ENCODE measurements at places on chromosomes 5 and 9. TPM values are rescaled to one million over a fixed set of nuclear protein-coding genes. Genes with fewer than 3 reads are reported as not detected.

Gene CCDC171
- 5.1 TPM for total RNA-seq

Gene NEUROG1
- not detected for total RNA-seq

Gene SPINK7
- total RNA-seq, result not detected

DNA sequence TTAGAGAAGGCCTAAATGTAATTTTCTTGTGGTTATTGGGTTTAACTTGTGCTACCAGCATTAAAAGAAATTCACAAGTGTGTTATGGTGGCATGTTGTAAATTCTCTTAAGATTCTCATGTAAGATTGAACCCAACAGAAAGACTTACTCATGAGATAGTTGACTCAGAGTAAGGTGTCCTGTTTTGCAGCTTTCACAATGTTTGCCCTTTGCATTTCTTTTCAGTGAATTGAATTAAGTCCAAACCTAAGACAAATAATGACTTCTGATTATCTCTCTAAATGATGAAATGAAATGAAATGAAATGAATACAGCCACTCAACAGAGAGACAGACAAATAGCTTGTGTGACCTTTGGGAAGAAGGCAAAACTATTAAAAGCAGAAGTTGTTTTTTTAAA lies 1696.9 kb upstream of the WWC1 start:
- no peak overlapping the region for H3K4me3 ChIP-seq
- peaks cover 6% of the 10 kb centered on the region for H3K4me1 ChIP-seq
- DNase-seq, result no peak
- H3K36me3 ChIP-seq, result no peaks in the 10 kb centered on the region
- no peaks in the 10 kb centered on the region for H3K27me3 ChIP-seq

DNA sequence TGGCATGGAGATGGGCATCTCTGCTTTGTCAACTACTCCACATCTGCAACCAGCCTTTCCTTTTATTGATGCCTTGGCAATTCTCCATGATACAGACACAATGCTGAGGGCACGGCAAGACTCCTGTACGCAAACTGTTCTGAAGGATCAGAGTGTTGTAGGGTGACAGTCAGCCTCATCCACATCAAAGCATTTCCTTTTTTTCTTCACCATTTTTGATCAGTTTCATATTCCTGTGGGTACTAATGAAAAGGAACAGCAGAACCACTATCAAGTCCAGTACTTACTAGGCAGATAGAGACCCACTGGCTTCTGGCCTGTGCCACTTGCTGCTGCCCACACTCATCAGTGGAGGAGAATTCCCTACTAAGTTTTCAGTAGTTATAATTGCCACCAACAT lies 181.6 kb downstream of the PALM2AKAP2 start:
- H3K4me1 ChIP-seq, result no peaks in the 10 kb centered on the region
- no peak overlapping the region for H3K27ac ChIP-seq
- no peak for DNase-seq
- no peak overlapping the region for H3K4me3 ChIP-seq
- no peaks in the 10 kb centered on the region for H3K36me3 ChIP-seq
- peaks cover 27% of the 10 kb centered on the region for H3K27me3 ChIP-seq

DNA sequence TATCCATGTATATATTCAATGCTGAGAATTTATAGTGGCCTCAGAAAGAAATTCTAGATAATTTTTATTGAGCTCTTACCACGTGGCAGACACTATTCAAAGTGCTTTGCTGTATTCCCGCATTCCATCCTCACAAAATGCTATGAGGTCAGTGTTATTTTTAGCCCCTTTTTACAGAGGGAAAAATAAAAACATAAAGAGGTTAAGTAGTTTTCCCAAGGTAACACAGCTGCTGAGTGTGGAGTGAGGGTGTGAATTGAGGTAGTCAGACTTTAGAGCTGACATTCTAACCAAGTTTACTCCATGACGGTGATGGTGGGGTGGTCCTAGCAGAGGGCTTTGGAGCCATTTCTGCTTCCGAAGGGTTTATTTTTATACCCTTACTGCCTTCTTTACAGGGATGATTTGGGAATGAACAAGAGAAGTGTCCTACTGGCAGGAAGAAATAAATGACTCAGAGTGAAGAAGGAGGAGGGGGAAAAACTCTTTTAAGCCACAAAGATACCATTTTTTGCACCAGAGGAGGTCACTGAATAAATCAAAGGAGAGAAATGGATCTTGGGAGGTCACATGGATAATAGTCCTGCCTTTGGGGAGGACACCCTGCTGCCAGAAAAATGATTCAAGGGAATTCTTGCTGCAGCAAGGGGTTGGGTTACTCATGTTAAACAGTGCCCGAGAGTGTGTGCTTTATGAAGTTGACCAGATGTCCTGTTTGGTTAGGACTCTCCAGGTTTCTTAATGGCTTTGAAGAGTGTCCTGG lies 76.1 kb downstream of the HMHB1 start:
- peaks cover 48% of the 10 kb centered on the region for H3K27me3 ChIP-seq
- no peak for DNase-seq
- H3K4me1 ChIP-seq, result peaks cover 15% of the 10 kb centered on the region

DNA sequence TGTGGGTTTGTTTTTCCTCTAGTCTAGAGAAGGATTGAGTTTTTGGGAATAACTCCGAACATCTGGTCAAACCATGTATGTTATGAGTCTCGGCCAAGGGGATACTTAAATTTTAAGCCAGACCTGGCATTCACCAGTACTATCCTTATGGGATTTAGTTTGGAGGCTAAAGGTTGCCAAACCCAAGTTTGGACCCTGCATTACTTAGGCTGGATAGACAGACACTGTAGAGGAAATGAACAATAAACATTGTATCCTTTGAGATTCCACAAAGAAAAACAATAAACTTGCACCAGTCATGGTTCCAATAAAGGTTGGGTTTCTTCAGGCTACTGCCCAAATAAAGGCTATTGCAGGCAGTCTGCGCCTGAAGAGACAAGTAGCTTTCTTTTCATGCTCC lies 296.7 kb upstream of the MEF2C start:
- H3K36me3 ChIP-seq, result no peaks in the 10 kb centered on the region
- H3K27ac ChIP-seq, result no peak overlapping the region
- H3K4me3 ChIP-seq, result no peak overlapping the region
- no peaks in the 10 kb centered on the region for H3K4me1 ChIP-seq
- H3K27me3 ChIP-seq, result no peaks in the 10 kb centered on the region
- no peak for DNase-seq

- DNase-seq, result no peak
- no peak overlapping the region for H3K4me3 ChIP-seq
- no peaks in the 10 kb centered on the region for H3K4me1 ChIP-seq
- H3K27me3 ChIP-seq, result peaks cover 8% of the 10 kb centered on the region
- no peak overlapping the region for H3K27ac ChIP-seq
Measured at GRCh38 chr9:37382982-37383357, 39.5 kb upstream of the GRHPR start.

GRCh38 chr5:159827861-159828260 lies 88.4 kb upstream of the ADRA1B start:
- H3K36me3 ChIP-seq, result no peaks in the 10 kb centered on the region
- H3K27me3 ChIP-seq, result no peaks in the 10 kb centered on the region
- no peak overlapping the region for H3K27ac ChIP-seq
- DNase-seq, result no peak

- peaks cover 10% of the 10 kb centered on the region for H3K4me1 ChIP-seq
- H3K36me3 ChIP-seq, result peaks cover 29% of the 10 kb centered on the region
- DNase-seq, result no peak
- no peak overlapping the region for H3K27ac ChIP-seq
- H3K27me3 ChIP-seq, result no peaks in the 10 kb centered on the region
- H3K4me3 ChIP-seq, result no peak overlapping the region
Measured at GRCh38 chr9:109002141-109002540, 11.2 kb downstream of the CTNNAL1 start.

GRCh38 chr9:15769547-15769946 lies 216.7 kb downstream of the CCDC171 start:
- DNase-seq, result no peak
- no peaks in the 10 kb centered on the region for H3K4me1 ChIP-seq
- no peak overlapping the region for H3K27ac ChIP-seq
- H3K27me3 ChIP-seq, result no peaks in the 10 kb centered on the region
- no peak overlapping the region for H3K4me3 ChIP-seq

GRCh38 chr5:71732011-71732410 lies 12.9 kb downstream of the CARTPT start:
- H3K4me3 ChIP-seq, result no peak overlapping the region
- no peak for DNase-seq
- H3K27ac ChIP-seq, result no peak overlapping the region
- H3K36me3 ChIP-seq, result no peaks in the 10 kb centered on the region

DNA sequence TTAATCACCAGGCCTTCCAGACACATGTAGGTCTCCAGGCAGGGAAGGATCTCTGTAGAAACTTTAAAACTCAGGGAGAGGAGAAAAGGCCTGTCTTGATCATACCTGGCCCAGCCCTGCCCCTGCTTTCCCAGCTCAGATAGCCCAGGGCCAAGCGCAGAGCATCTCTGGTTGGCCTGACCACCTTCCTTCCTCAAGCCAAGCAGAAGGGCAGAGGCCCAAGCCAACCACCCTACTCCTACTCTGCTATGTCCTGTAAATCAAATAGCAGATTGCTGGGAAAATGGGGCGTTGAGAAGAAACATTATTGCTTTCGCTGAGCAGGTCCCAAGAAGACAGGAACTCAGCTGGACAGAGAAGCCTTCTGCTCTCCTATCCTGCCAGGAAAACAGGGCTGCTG lies 14.3 kb downstream of the ENHO start:
- no peak overlapping the region for H3K27ac ChIP-seq
- DNase-seq, result no peak
- H3K27me3 ChIP-seq, result peaks cover 44% of the 10 kb centered on the region
- H3K4me1 ChIP-seq, result peaks cover 18% of the 10 kb centered on the region

DNA sequence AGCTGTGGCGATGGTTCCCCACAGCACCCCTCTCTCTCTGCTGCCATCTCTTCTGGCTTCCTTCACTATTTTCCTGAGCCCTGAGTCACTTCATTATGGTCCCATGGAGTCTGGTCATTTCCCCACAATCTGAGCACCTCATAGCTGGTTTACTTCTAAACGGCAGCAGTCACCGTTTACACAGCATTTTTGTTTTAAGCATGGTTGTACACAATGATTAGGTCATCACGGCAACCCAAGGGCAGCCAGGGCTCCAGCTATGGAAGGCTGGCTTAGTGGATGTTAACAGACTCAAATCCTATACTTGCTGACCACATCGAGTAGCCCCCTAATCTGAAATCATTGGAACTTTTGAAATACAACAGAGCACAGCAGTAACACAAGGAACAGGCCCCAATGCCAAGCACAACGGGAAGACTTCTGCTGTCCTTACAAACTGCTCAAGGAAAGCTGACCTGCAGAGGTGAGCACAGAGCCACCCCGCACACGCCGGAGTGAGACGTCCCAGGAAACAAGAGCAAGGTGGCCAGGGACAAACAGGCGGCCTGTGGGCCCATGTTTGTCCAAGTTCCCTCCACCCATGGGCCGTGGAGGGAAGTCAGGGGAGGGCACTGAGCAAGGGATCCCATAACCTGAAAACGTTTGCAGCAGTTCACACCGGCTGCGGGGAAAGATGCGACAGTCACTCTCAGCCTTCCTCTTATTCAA lies 22.9 kb downstream of the CAMSAP1 start:
- H3K36me3 ChIP-seq, result peaks cover 1% of the 10 kb centered on the region
- H3K27ac ChIP-seq, result peak overlapping the region; percentile 69
- H3K27me3 ChIP-seq, result no peaks in the 10 kb centered on the region
- peaks cover 47% of the 10 kb centered on the region for H3K4me1 ChIP-seq

DNA sequence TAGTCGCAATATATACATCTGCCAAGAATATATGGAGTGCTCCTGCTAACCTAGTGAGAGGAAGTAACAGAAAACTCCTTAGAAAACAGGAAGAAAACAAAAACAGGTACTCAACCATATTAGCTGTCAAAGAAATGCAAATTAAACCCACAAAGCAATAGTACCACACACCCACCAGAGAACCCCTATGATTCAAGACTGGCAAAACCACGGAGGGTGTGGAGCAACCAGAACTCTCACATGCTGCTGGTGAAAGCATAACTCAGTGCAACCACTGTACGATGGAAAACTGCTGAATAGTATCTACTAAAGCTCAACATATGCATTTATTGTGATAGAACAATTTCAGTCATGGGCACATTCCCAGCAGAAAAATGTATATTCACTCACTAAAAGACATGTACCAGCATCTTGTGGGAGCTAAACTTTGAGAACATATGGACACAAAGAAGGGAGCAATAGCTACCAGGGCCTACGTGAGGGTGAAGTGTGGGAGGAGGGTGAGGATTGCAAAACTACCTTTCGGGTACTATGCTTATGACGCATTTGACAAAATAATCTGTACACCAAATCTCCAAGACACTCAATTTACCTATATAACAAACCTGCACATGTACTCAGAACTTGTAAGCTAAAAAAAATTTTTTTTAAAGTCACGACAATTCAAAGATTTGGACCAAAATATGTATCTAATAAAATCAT lies 34.0 kb downstream of the PTPN3 start:
- H3K36me3 ChIP-seq, result no peaks in the 10 kb centered on the region
- no peak overlapping the region for H3K27ac ChIP-seq
- no peak for DNase-seq
- H3K4me3 ChIP-seq, result no peak overlapping the region
- no peaks in the 10 kb centered on the region for H3K27me3 ChIP-seq

GRCh38 chr9:15640121-15640520 lies 87.3 kb downstream of the CCDC171 start:
- no peak for DNase-seq
- H3K27ac ChIP-seq, result no peak overlapping the region
- H3K36me3 ChIP-seq, result no peaks in the 10 kb centered on the region
- no peaks in the 10 kb centered on the region for H3K4me1 ChIP-seq
- no peak overlapping the region for H3K4me3 ChIP-seq
- H3K27me3 ChIP-seq, result no peaks in the 10 kb centered on the region

DNA sequence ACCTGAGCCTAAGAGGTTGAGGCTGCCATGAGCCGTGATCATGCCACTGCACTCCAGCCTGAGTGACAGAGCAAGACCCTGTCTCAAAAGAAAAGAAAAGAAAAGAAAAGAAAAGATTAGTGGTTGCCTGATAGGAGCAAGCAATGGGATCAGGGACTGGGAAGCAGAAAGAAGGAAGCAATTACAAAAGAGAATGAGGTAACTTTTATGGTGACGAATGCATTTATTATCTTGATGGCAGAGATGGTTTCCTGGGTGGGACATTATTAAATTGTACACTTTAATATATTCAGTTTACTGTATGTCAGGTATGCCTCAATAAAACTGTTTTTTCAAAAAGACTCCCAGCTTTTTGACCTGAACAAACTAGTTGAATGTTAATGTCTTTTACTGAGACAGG lies 7.5 kb upstream of the PFDN1 start:
- peaks cover 14% of the 10 kb centered on the region for H3K27me3 ChIP-seq
- H3K4me3 ChIP-seq, result no peak overlapping the region

DNA sequence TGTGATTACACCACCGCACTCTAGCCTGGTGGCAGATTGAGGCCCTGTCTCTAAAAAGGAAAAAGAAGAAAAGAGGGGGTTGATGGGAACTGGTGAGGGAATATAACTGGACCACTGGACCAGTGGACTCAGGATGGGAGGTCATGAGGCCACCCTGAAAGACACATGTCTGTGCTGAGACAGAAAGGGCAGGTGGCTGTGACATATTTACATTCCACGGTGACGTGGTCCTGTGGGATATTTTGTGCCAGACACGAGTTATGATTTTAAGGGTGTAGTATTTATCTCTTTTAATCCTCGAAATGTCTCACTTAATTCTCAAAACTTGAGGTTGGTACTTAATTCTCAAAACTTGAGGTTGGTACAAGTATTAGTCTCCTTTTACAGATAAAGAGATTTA lies 32.9 kb downstream of the LHX2 start:
- peaks cover 2% of the 10 kb centered on the region for H3K4me1 ChIP-seq
- H3K36me3 ChIP-seq, result no peaks in the 10 kb centered on the region
- no peak for DNase-seq
- H3K27ac ChIP-seq, result no peak overlapping the region
- no peak overlapping the region for H3K4me3 ChIP-seq

GRCh38 chr9:71079451-71079850 lies 42.0 kb downstream of the TRPM3 start:
- DNase-seq, result no peak
- H3K36me3 ChIP-seq, result no peaks in the 10 kb centered on the region
- H3K4me3 ChIP-seq, result no peak overlapping the region
